ENCODE measurements at places on chromosomes 12 and 14. TPM values are rescaled to one million over a fixed set of nuclear protein-coding genes. Genes with fewer than 3 reads are reported as not detected.

Gene IL26
- total RNA-seq = not detected

Gene ACOT6
- total RNA-seq = not detected

DNA sequence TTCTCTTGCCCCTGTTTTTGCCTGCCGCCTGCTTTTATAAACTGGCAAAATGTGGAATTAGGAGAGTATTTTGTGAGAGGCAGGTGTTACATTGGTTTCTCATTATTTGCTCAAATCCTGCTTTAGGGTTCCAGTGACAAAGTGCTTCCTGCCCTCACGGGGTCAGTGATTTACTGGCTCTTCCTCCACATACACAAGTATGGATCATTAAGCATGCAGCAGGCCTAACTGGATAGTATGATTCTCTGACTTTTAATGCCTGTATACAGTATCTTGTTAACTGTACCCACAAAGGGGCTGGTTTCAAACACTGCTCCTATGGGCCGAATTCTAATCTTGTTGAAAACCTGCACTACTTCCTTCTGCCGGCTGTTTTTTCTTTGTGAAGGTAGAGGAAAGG, 63.2 kb downstream of the PTCSC3 start:
- DNase-seq = peak; percentile 31

DNA sequence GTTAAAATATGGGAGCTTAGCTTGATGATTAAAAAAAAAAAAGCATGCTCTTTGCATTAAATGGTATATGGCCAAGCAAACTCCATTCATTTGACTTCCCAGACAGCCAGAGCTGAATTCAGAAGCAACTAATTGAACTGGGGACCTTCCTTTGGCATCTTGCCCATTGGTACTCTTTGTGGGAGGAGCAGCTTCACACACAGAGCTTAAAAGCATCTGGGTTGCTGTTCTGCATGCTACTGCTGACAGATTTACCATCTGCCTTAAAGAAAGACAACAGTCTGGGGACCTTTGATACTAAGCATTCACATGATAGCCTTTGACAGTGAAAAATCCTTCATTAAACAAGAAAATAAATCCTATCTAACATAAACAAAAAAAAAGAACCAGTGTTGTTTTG, 977.9 kb downstream of the TMTC2 start:
- no peak for DNase-seq

GRCh38 chr12:80299219-80299618, 144.8 kb upstream of the PTPRQ start:
- DNase-seq = no peak
